MG63 (cell line): ENCODE measurements at places on chromosomes 5 and 9. TPM values are rescaled to one million over a fixed set of nuclear protein-coding genes. Genes with fewer than 3 reads are reported as not detected.

The CA9 gene
- total RNA-seq, result 0.40 TPM in 1 of 2 replicates, not detected in the other

The SNX30 gene
- 5.8 and 31.5 TPM in 2 replicates for total RNA-seq

The IL4 gene
- total RNA-seq, result not detected in 2 replicates

The TAF11L7 gene
- not detected in 2 replicates for total RNA-seq

The ACTBL2 gene
- total RNA-seq, result 0.30 and 1.8 TPM in 2 replicates

The BNC2 gene
- total RNA-seq, result 38.8 and 49.5 TPM in 2 replicates

The EIF4E1B gene
- not detected in 2 replicates for total RNA-seq

DNA sequence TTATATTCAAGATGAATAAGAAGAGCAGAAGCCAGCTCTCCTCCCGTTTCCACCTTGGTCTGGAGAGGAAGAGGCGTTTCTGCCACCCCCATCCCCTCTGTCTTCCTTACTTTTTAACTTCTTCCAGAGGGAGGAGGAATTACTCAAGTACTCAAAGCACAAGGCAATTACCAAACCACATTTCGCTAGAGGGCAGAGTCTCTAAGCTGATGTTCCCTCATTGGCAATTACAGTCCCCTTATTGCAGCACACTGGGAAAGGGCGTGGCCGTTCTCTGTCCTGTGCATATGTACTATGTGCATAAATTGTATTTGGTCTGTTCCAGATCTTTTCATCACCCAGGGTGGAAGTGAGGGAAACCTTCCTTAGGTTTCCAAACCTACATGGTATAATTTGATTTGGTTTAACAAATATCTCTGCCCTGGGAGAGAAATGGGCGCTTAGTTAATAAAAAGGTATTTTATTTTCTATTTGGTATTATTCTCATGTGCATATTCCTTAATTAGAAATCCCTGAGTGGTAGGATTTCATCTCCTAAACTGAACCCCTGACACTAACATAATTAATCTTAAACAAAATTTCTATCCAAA is 29.8 kb upstream of the ALDOB start:
- peak; percentile 74 for DNase-seq

DNA sequence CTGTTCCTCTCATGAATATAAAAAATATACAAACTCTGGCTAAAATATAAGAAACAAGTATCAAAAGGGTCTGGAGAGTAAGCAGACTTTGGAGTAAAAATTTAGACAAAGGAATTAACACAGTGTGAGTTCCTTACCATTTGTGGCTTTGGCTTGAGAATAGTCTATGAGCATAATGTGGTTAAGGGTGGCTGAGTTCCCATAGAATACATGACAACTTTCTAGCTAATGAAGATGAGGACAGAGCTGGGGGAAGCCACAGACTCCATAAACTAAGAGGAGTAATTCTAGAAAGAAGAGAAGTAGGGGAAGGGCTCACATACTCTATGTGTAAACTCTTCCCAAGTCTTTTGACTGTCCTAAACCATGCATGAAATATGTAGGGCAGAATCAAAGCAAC is 79.4 kb downstream of the CAAP1 start:
- DNase-seq, result no peak

DNA sequence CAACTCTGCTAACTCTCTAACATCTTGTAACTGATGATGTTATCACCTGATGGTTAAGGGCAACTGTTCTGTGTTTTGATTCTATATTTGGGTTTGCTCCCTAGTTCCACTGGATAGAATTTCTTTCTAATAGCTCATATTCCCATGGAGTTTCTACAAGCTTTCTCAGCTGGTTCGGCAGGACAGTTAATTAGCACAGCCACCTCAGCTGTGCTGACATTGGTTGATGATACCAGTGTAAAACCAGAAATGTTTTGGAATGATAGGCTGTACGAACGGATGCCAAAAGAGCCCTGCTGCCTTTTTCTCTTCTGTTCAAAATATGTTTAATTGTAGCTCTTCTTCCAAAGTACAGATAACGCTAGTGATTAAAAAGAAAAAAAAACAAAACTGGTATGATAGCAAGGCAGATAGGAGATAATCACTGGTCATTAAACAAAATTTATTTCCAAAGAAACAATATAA is 440.5 kb upstream of the ZNF608 start:
- DNase-seq, result no peak

- peak; percentile 14 for DNase-seq
These were observed 224.6 kb downstream of the GABBR2 start for GRCh38 chr9:98484162-98484561.

GRCh38 chr5:77181173-77181572 is 29.3 kb upstream of the PDE8B start:
- DNase-seq, result no peak

DNA sequence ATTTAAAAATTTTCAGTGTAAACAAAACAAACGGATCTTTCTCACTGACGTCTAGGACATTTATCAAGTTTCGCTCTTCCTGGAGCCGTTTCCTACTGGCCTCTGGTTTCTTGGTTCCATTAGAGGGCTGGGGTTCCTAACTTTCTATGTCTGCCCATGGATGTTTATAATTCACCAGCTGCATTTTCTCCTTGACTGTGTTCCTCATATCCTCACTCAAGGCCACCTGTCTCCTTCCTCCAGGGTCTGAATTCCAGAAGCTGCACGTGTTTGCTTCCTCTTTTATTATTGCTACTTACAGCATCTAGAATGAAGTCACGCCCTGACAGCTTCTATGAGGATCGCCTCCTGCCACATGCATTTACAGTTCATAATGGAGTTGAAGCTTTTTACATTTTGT is 74.1 kb upstream of the BASP1 start:
- DNase-seq, result no peak

- DNase-seq, result no peak
These were observed 4.8 kb downstream of the PSIP1 start for GRCh38 chr9:15505921-15506320.

DNA sequence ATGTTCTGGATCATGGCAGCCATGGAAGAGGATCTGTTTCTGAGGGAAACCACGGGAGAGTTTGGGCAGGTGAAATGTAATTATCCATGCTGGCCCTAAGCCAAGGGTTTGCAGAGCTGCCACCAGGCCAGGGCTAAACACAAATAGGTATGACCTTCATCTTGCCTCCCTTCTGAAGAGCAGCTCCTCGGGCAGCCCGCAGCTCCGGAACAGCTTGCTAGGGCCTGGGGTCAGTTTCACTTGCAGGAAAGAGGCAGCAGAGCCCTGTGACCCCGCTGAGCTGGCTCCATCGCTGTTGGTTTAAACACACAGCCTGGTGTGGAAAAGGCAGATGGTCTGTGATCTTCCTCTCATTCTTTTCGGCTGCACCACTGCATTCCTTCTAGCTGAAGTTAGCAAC is 141.4 kb downstream of the TMEM38B start:
- DNase-seq, result no peak

DNA sequence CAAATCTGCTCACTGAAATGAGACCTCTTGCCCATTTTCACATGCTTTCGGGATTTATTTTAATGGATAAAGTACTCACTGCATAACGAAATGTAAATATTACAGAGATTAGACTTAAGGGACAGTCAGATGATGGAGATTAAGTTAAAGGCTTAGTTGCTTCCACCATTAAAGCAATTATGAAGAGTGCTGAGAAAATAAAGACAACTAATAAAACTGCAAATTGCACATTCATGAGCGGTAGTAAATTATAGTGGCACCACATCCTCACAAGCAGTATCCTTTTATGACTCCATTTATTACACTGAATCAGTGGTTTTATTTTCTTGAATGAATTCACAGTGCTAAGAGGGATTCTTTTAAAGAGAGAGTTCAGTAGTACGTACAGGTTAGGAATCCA is 76.2 kb upstream of the TMED7 start:
- DNase-seq, result no peak

DNA sequence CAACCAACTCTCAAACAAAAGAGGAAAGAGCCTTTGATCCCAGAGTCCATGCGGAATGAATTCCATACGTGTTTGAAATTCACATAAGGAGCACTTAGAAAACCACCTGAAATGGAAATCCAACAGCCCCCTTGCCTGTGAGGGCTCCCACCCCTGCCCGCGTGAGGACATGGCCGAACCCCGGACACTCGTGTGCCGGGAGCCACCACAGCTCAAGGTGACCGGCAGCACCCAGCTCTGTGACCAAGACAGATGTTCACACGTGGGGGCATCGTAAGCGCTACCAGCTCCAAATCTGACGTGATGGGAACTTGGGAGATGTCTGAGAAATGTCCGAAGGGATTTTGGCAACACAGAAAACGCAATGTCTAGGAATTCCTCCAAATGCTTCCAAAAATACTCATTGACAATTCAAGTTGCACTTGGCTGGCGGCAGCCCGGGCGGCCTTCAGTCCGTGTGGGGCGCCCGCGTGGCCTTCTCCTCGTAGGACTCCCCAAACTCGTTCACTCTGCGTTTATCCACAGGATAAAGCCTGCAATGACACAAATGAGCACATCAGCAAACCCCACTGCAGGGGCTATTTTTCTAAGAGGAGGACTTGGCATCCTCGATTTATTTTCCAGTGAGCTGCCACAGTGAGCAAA is 23.2 kb upstream of the TERT start:
- no peak for DNase-seq

DNA sequence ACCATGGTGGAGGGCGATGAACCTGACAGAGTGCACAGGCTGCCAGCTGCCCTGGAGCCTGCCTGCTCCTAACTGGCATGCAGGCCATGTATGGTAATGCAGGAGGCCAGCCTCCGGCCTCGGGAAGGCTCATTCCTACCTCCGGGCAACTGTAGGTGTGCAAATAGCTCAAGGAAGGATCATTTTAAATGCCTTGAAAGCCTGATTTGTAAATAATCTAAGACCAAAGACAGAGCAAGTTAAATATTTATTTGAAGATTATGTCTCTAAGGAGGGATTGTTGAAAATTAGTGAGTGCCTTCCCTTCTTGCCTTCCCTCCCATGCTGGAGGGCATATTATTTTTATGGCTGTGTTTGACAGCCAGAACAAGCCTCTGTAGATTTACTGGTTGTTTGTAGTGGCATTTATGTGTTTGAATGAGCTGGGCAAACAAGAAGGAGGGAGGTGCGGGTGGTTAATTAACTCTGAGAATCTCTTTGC is 285.7 kb upstream of the TUT7 start:
- DNase-seq, result no peak

- no peak for DNase-seq
These were observed 59.0 kb downstream of the TLE4 start for GRCh38 chr9:79630521-79631403.

- DNase-seq, result no peak
These were observed 97.4 kb downstream of the PBX3 start for GRCh38 chr9:125844611-125845010.

DNA sequence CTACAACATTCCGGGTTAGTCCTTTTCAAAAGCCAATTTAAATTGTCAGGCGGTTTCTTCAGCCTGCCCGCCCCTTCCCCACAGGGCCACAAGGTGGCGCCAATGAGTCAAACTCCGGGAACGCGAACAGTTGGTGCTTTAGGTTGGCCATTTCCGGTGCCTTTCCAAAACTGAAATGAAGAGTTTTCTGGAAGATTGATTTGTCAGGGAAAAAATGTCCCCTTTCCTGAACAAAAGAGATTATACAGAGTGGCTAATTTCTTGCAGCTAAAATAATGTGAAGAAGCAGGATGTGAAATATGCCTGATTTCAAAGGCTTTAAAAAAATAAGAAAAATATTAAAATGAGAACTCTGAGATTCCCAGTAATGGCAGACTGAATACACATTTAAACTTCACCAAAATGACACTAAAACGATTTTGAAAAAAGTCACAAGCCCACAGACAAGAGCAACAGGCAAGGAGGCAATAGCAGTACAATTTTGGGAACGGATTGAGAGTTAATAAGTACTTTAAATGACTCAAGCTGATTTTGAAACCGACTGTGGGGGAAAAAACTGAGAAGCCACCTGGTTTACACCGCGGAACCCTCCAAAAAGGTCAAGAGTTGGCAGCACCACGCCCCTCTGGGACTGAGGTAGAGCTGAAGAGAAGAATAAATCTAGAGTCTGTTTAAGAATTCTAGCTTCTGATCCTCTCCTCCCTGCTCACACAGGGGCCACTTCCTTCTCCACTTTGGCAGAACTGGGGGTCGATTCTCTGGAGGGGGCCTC is 45.7 kb downstream of the SLC46A2 start:
- DNase-seq, result peak; percentile 65

DNA sequence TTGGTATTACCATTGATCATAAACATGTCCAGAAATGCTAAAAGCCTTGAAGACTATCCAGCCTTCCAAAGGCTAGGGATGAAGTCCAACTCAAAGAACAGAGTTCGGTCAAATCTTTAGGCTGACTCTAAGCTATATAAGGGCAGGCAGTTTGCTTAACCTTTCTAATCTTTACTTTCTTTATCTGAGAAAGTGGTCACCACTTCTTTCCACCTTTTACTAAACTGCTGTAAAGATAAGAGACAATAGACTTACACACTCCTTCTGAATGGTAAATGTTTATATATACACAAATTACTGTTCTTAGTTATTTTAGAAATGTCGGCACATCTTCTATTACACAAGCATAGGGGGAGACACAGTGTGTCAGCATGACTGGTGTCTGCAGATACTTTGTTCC is 100.4 kb downstream of the NREP start:
- DNase-seq, result no peak

GRCh38 chr9:69746859-69747560 is 12.8 kb downstream of the PTAR1 start:
- DNase-seq, result no peak

- no peak for DNase-seq
These were observed 244.3 kb downstream of the PDE4D start for GRCh38 chr5:59648949-59649921.

DNA sequence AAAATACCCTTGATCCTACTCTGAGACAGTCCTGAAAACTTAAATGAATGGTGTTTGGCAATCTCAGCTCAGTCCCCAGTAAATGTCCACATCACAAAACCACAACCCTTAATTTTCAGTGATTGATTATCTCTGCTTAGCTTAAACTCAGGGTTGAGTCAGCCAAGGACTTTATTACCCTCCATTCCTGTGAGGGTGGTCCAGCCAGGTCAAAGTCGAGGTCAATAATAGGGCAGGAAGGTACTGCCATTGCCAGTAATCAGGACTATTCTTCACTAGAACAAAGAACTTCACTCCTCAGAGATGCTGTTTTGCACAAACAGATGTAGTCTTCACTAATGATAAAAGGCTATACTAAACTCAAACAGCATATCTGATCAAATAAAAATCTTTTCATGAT is 499.4 kb downstream of the ISL1 start:
- no peak for DNase-seq

GRCh38 chr5:80959768-80960442 is at the start of gene RASGRF2:
TSS of gene RASGRF2 (plus strand) at chr5:80960363. CDS start at chr5:80960739, 376 bp downstream.
- DNase-seq, result peak; percentile 66

GRCh38 chr9:137354153-137354844 is 52.2 kb upstream of the NRARP start:
- no peak for DNase-seq

DNA sequence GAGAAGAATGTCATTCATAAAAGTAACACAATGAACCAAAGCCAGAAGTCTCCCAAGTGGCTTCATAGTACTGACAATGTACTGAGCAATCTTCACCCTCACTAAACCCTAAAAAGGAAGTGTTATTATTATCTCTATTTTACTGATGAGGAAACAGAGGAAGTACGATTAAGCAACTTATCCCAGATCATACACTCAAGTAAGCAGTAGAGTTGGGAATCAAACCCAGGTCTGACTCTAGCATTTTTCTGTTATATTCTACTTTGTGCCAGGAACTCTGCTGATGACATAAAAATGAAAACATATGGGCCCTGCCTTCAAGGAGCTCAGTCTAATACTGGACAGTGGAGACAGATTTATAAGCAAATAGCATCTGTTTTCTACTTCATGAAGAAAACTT is 109.2 kb downstream of the RAPGEF6 start:
- DNase-seq, result no peak
